ENCODE measurements at places on chromosomes 5 and 9.

GRCh38 chr9:111108946-111109345 lies 70.7 kb upstream of the LPAR1 start:
- DNase-seq = peak; percentile 27

GRCh38 chr5:97544678-97545077 lies 361.6 kb upstream of the RIOK2 start:
- no peak for DNase-seq

GRCh38 chr5:139975306-139975705 lies 67.8 kb downstream of the NRG2 start:
- DNase-seq = no peak

- DNase-seq = no peak
Measured at GRCh38 chr5:102600964-102601363, 102.2 kb upstream of the SLCO6A1 start.

DNA sequence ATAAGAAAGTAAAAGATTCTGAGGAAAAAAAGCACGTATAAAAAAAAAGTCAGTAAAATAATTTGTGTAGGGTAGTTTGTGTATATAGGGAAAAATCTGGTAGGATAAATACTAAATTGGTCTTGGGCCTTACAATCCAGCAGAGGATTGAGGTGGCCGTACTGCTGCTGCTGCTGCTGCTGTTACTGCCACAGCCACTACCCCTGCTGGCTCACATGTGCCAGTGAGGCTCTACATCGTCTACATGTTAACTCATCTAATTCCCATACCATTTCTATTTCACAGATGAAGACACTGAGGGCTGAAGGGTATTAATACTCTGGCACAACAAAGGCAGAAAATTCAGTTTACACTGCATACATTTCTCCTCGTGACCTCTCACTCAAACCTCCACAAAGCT lies 928.5 kb downstream of the TLE4 start:
- no peak for DNase-seq
